ENCODE measurements at places on chromosomes 1 and 21.
A peak's percentile ranks its signal among the peaks of the same experiment; 100 is the strongest.

DNA sequence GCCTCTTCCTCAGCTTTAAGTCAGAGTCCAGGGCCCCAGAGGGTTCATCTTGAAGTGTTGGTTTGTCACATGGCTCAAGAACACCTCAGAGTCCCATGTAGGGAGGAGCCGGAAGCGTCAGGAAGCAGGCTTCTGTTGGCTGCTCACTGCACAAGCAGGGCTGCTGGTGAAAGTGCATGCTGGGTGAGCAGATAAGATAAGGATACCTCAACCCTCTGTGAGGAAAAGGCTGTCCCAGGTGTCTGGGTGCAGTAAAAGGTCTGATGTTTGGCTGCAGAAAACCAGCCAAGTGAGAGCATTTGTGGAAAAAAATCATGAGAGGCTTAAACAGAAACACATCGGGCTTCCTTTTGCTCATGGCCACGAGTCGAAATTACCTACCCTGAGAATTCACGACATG is 6.2 kb upstream of the TEX35 start:
- DNase-seq = no peak

GRCh38 chr1:69947837-69948236 is 257.5 kb downstream of the LRRC40 start:
- DNase-seq = no peak

GRCh38 chr1:1082239-1082775 is 8.2 kb upstream of the RNF223 start:
- no peak for DNase-seq

DNA sequence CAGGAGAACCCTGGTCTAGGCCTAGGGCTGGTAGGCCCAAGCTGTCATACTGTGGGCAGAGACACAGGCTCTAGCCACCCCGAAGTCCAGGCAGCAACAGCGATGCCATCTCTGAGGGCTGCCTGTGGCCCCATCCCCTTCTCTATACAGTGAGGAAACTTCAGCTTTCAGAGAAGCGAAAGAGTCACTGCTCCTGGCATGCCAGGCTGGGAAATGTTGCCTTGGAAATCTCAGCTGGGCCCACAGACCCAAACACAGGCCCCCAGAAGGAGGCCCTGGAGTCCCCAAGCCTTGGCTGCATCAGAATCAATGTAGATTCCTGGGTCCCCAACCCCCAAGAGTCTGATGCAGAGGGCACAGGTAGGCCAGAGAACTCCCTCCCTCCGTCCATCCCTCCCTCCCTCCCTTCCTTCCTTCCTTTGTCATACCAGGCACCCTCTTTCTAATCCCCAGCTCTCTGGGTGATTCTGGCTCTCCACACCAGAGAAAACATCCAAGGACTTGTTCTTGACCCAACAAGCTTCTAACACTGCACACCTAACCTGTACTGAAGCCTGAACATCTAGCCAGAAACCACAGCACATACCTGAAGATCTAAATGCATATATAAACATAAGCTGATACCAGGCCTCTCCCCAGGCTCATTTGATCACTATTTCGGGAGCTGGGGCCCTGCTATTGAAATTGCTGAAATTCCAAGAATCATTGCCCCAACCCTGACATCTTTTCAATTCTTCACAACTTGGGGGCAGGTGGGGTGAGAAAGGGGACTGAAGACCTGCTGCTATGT is 143.2 kb upstream of the EDN2 start:
- DNase-seq = no peak

DNA sequence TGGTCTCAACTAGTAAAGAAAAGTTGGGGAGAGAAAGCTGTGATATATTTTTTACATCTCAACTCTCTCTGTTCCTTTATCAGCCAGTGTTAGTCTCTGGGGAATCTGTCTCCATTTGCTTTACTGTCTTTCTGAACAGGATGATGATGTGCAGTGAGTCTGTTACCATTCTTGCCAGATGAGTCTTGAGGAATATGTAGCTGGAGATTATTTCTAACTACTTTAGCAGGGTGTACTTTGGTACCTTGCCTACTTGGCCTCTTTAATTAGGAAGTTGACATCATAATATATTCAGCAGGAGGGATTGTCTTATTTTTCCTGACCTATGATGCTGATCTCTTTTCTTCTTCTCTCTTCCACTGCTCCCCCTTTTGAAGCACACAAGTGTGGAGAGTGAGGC is 15.7 kb upstream of the HAX1 start:
- DNase-seq = no peak

DNA sequence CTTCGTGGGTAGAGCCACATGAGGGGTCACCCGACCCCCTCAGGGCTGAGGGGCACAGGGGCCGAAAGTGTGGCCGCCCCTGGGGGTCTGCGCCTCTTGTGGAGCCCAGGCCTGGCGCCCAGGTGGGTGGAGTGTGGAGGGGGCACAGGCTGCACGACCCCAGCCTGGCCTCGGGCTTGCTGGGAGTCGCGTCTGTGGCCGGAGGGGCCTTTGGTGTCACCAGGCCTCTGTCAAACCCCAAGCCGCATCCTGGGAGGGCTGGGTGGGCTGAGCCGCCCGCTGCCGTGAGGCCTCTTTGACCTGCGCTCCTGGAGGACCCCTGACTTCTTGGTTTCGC is 60.7 kb downstream of the FAAP20 start:
- no peak for DNase-seq

DNA sequence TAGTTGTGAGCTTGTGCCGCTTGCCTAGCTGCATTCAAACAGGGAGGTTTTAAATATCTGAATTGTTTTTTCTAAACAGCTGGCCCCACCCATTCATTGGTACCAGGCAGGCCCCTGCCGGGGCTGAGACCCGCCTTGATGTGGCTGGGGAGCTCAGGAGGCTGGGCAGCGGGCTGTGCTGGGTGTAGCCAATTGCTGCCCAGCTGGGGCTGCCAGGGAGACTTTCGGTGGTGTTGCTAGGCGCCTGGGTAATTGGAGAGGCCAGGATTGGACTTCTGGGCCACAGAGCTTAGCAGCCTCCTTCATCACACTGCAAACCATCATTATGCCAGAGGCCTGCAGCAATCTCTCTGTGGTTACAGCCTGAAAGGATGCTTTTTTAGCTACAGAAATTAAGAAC is 12.2 kb downstream of the RHBDL2 start:
- peak; percentile 86 for DNase-seq

- DNase-seq = no peak
Measured at GRCh38 chr1:243926803-243927245, 76.8 kb upstream of the AKT3 start.

DNA sequence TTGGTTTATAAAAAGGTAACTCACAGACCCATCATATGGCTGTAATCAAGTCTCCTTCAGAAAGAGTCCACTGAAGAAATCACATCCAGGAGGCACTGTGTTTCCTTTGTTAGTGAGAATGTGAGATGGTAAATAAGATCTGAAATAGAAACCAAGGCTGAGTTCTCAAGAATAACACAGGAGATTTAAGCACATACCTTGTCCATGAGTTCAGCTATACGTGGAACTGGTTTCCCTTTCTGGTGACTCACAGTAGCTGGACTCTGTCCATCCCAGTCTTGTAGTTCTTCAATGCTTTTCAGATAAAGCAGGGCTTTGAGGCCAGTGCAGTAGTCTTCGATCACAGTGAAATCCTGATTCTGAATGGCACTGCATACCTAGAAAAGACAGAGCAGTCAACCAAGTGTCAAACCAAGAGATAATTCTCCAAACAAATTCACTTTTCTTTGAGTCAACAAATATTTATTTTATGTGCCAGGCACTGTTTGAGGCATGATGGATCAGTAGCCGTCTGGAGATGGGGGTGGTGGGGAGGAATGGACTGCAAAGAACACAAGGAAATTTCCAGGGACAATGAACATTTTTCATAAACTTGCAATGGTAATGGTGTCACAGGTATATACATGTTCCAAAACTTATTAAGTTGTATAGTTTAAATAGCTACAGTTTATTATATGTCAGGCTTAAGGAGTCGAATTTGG is 471.4 kb downstream of the PTBP2 start:
- no peak for DNase-seq

DNA sequence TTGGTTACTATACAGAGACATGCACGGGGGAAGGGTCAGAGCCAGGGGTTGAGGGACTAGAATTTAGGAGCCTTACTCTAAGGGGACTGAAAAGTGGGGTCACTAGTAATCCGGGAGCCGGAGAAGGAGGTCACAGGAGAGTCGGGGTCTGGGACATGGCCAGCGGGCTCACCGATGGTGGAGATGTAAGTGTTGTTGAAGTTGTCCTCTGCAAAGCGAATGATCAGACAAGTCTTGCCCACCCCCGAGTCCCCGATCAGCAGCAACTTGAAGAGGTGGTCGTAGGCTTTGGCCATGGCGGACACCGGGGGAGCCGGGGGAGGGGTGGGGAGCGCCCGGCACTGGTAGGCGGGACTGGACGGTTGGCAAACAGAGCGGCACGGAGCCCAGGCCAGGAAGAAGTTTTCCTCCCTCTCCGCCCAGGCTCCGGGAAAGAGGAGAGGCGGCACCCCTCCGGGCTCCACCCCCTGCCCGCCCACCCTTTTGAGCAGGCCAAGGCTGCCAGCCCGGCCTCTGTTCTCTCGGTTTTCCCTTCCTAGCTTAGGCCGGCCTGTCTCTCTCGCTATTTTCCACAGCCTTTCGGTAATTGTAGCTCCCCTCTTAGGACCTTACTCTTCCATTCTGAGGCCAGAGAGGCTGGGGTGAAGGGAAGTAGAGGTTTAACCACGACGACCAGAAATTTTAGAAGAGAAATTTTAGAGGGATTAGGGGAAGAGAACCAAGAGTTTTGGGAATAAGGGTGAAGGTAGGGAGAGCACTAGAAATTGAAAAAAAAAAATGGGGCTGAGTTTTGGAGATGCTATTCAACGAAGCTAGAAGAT is at the start of gene RAB13:
TSS of gene RAB13 (minus strand) at position 399 of the 821 bp plus-strand sequence. CDS start at position 296, 103 bp downstream.
- DNase-seq = peak; percentile 19

- DNase-seq = no peak
Measured at GRCh38 chr1:211198880-211199279, 60.3 kb upstream of the RCOR3 start.

DNA sequence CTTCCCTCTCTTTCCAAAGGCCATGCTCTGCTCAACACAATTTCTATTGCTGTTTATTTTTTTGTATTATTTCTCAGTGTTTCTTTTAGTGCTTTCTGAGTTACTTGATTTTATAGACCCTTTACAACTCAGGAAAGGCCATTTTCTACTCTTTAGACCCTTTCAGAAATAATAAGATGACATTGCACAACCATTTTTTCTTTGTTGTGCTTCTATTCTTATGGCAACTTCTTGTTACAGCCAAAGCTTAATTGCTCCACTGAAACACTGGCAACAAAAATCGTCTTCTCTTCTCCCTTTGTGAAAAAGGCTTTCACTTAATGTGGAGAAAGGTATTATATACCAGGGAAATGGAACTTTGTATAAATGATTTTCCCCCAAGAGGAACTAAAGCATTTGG is 39.0 kb upstream of the SAMSN1 start:
- DNase-seq = no peak

GRCh38 chr1:165354739-165355138 is 1.8 kb downstream of the LMX1A start:
- DNase-seq = no peak

Measured in caudate nucleus (tissue), 63 donors.